ENCODE measurements at places on chromosomes 1 and 21.
A peak's percentile ranks its signal among the peaks of the same experiment; 100 is the strongest.

DNA sequence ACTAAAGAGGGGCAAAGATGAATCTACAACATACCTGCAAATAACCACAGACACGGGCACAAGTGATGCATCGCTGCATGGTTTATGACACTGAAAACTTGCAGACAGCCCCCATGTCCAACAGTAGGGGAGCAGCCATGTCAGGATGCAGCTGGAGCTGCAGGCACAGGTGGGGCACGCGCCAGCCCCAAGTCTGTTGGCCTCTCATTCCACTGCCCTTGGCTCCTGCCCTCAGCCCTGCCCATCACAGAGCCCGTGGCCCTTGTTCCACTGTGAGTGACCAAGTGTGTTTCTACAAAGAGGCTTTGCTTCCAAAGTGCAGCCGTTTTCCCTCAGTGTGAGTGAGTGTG, 3.2 kb upstream of the PADI4 start:
- DNase-seq, result no peak

GRCh38 chr1:228544021-228544850, 57.1 kb downstream of the RNF187 start:
- no peak for DNase-seq

- peak; percentile 40 for DNase-seq
Measured at GRCh38 chr1:27292106-27292505, 29.9 kb upstream of the TMEM222 start.

- no peak for DNase-seq
Measured at GRCh38 chr1:34845131-34845901, 14.2 kb downstream of the SMIM12 start.

All from fibroblast of lung (primary cell).